ENCODE measurements at places on chromosomes 5 and 9.

DNA sequence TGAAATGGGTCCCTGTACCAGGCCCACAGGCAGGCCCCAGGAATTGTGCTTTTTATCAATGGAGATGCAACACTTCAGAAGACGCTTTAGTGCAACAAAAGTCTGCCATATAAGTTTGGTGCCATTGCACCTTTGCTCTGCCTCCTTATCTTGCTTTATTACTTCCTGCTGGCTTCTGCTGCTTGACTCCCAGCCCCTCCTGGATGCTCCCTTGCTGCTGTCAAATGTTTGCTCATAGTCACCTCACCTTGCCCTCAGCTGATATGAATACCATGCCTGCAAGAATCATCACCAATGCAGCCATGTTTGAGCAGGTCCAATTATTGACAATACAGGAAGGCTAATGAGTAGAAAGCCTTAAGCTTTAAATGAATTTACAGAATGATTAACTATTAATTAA, 25.4 kb downstream of the MEGF10 start:
- DNase-seq = no peak

DNA sequence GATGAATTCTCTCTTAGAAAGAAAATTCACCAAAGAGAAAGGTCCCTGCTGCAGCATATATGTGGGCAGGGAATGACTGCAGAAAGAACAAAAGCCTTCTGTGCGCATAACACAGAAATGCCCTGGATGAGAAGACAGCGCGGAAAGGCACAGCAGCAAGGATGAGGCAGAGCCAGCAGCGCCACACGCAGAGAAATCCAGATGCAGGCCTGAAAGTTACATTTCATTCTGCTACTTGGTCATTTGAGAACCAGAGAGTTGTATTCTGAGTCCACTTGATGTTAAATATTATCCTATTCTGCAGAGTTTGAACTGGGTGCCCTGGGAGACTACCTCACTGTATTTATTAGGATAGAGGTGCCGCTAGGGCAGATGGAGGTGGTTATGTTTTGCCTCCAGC, 68.5 kb downstream of the GLDC start:
- DNase-seq = peak; percentile 62

DNA sequence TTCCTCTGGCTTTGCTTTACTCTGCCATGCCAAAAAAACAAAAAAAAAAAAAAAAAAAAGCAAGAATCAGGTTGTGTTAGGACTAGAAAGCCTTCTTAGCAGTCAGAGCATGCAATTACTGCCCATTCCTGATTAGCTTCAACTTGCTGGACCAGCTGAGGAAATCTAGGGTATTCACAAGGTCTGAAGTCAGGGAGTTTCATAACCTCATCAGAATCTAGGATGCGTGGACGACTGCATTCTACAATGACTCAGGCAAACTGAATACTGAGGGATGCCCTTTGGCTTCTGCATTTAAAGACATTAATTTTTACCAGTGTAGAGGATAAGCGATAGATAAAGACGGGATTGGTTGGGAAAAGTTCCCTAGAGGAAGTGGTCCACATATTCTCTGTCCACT, 39.2 kb upstream of the SHOC1 start:
- no peak for DNase-seq

DNA sequence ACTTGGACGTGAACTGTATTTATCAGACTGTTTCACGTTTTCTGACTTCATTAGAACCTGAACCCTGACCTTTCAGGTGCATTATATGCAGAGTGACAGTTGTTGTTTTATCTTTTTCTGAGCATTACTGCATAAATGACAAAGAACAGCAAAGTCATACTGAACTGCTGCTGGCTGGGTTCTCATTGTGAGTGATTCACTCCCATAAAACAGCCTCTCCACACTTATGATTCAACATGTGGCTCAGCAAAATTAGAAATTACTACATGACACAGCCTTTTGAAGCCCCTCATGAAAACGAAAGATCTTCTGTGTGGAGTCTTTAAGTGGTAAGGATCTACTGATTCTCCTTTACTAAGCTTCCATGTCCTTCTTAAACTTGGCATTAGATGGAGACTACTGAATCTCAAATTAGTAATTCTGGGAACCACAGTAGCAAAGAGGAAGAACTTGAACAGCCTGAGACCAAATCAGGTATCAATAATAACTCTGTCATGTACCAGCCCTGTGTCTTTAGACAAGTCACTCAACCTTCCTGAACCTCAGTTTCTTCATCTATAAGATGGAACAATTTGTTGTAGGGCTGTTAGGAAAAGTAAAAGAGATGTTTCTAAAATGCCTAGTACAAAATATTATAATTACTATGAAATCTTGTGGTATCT, 172.3 kb upstream of the GNA14 start:
- DNase-seq = peak; percentile 10

GRCh38 chr5:170268884-170269283, 28.7 kb downstream of the LCP2 start:
- DNase-seq = no peak

GRCh38 chr5:150017226-150018005, 16.9 kb downstream of the HMGXB3 start:
- no peak for DNase-seq

GRCh38 chr5:138452720-138453119, 12.6 kb upstream of the EGR1 start:
- no peak for DNase-seq

DNA sequence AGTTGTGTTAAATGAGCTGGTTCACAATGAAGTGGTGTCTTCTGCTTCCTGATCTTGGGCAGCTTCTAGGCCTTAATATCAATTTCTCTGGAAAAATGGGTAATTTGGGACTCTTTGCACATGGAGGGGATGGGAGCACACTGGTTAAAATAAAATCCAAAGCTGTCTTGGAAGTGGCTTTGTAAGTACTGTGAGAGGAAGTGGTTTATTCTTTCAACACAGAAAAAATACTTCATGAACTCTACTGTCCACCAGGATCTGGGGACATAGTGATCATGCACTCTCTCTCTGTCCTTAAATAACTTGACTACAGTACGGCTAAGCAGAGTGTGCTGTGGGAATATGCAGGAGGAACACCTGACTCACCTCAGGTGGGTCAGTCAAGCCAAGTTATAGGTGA, 2.4 kb downstream of the PCYOX1L start:
- no peak for DNase-seq

- DNase-seq = no peak
Measured at GRCh38 chr5:127098241-127098640, 24.9 kb upstream of the C5orf63 start.

- DNase-seq = no peak
Measured at GRCh38 chr5:17219006-17219422, 1.6 kb downstream of the BASP1 start.

- peak; percentile 56 for DNase-seq
Measured at GRCh38 chr9:2764353-2764752, 47.0 kb downstream of the KCNV2 start.
